ENCODE measurements at places on chromosomes 7 and 10.

GRCh38 chr7:124162667-124163066 is 129.8 kb upstream of the TMEM229A start:
- no peak for DNase-seq

- no peak for DNase-seq
Measured at GRCh38 chr7:11767148-11767547, 64.8 kb downstream of the THSD7A start.

GRCh38 chr10:14547816-14548215 is 217.1 kb upstream of the FRMD4A start:
- peak; percentile 28 for DNase-seq

DNA sequence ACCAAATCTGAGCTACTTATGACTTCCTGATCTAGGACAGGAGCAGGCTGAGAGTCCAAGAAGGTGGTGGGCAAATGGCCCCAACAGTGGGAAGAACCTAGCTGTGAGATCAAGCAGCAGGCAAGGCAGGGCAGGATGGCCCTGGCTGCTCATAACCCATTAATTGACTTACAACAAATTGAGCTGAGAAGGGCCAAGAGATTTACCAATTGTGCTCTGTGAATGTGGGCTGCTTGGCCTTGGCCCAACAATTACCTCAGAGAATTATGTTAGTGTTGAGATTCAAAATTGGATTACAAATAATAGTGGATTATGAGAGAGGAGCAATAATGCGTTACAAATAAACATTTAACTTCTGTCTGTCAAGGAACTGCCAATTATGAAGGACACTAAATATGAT is 956.5 kb downstream of the KCNMA1 start:
- DNase-seq: no peak

GRCh38 chr7:91541641-91542040 is 277.4 kb downstream of the FZD1 start:
- no peak for DNase-seq

- DNase-seq: no peak
Measured at GRCh38 chr10:69668721-69669120, 38.7 kb downstream of the FAM241B start.

DNA sequence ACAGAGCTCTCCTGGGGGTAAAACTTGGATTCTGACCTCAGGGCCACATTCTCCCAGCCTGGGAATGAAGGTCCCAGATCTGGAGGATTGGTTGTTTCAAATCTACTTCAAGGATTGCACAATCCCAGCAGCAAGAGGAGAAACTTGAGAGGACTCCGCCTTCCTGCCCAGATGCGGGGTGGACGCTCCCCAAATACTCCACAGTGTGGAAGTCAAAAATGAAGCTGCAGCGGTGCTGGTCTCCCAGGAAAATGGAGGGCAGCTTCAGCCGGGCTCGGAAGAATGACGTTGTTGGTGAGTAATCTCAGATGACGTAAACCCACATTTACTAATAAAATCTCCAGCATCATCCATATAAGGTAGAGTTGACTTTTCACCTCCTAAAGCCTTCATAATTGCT is 31.5 kb upstream of the PPP2R2D start:
- no peak for DNase-seq
